ENCODE measurements at places on chromosomes 3 and 15.

DNA sequence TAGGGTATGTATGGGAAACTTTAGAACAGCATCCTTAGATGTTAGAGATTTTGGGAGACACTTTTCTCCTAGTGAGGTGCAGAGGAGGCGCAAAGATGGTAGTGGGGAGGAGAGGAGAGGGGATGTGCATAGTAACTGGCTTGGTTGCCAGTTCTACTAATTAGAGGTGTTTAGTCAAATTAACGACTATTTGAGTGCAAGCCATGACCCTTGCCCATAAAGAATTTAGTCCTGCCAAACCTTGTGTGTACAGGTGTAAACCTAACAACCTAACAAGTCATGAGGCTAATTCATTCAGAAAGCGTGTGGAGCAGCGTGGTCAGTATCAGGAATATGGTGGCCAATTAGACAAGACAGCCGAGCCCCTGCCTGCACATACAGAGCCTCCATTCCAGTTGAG, 62.2 kb upstream of the SEC22A start:
- no peak for DNase-seq

DNA sequence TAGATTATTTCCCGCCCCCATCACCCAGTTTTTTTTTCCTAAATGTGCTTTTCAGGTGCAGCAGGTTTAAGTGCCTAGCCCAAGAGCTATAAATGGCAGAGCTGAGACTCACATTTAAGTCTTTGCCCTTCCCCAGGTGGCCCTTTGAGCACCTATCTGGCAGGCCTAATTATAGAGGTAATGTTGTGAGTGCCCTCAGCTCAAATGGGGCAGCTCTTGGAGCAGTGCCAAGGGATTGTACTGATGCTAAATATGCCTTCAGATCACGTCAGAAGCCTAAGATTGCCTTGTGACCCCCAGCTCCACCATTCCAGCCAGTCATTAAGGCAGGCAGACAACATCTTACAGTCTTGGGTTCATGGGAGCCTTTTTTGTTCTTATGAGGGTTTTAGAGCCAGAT, 159.5 kb downstream of the RPLP1 start:
- DNase-seq, result no peak

DNA sequence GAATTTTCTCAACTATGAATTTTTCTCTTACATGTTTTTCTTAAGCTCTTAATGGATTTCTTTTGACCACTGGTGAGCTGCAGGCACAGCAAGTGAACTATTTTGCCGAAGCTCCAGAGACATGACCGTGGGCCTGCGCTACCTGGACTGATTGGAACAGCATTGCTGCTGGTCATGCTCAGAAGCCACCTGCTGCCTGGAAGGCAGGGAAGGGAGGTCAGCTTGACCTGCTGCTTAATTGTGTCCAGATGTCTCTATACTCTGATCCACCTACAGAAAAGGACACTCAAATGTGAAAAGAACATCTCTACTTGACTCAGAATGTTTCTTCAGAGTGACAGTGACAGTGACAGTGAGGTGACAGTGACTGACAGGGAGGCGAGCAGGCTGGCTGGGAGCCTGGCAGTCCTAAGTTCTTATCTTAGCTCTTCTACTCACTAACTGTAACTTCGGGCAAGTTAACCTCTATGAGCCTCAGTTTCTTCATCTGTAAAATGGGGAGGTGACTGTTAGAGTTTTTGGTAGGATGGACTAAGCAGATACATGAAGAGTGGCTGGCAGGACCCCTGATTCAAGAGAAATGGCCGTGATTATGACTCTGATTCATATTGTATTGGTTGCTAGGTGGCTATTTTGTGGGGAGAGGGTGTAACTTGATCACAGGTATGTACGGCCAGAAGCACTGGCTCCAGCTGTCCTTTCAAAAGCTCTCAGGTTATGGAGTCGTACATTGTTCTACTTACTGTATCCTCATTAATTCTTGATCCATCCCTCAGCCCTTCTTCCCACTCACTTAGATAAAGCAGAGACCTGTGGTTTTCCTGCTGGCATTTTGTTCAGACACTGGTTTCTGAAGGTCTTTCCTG, 54.8 kb upstream of the DLG1 start:
- DNase-seq, result no peak

DNA sequence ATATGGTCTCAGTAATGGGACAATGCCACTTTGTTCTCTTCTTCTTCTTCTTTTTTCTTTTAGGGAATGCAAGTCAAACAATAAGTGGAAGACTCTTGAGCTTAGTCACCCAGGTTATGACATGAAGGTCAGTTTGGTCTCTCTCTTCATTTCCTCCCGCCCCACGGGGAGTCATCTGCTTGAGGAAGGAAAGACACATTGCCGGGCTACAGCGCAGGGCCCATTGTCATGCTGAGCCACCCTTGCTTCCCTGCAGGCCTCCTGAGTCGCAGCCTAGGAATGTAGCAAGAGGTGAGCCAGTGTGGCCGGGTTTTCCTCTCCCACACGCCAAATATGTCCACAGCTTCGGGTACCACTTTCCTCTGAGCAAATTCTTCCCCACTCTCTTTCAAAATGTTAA, 47.6 kb downstream of the RAP2B start:
- peak; percentile 39 for DNase-seq

GRCh38 chr3:26484140-26484539, 138.4 kb upstream of the LRRC3B start:
- DNase-seq, result no peak

DNA sequence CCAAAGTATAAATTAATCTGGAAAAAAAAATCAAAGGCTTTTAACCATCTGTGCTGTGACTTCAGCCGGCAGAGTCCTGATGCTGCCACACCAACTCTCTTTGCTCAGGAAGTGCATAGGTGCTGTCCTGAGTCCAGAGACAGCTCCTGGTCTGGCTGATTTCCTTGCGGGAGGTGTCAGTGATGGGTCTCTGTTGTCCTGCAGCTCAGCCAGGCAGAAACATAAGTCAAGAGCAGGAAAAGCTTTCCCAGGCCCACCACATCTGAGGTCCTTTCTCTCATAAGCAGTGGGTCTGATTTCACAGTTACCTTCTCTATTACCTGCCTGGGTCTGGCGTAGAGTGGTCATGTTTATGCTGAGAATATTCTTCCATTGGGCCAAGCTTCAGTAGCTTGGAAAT, 19.4 kb downstream of the CHST2 start:
- DNase-seq, result no peak

GRCh38 chr3:172475703-172476102, 27.4 kb upstream of the GHSR start:
- no peak for DNase-seq

DNA sequence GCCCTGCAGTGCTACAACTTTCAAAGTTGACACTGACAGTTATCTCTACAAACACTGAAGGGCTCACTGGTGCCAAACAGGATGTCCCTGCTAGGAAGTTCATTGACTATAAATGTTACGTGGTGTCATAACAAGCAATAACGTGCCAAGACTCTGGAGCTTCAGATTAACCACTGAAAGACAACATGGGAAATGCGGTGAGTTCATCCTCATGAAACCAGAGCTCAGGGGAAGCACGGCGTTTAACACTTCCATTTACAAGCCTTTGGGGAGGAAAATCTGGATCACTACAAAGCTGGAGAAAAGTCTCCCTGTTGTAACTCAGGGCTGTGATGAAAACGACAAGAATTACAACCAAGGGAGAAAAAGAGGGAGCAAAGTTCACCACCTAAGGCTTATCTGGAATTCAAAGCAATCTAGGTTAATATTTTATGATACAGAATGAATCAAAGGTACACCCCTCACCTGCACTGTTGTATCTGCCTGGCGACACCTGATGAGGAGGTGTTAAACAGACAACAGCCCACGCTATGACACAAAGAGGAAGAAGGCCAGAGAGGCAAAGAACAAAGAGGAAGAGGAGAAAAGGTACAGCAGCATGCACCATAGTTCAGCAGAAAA, 27.0 kb downstream of the SHQ1 start:
- DNase-seq, result peak; percentile 66

GRCh38 chr3:156106721-156107373, 13.5 kb upstream of the KCNAB1 start:
- no peak for DNase-seq

GRCh38 chr3:24088782-24089181, 143.7 kb downstream of the NR1D2 start:
- DNase-seq, result peak; percentile 68

GRCh38 chr3:115671761-115672455, 48.6 kb downstream of the GAP43 start:
- no peak for DNase-seq

- DNase-seq, result no peak
Observed at GRCh38 chr3:138468451-138468850, 34.0 kb downstream of the ESYT3 start.

DNA sequence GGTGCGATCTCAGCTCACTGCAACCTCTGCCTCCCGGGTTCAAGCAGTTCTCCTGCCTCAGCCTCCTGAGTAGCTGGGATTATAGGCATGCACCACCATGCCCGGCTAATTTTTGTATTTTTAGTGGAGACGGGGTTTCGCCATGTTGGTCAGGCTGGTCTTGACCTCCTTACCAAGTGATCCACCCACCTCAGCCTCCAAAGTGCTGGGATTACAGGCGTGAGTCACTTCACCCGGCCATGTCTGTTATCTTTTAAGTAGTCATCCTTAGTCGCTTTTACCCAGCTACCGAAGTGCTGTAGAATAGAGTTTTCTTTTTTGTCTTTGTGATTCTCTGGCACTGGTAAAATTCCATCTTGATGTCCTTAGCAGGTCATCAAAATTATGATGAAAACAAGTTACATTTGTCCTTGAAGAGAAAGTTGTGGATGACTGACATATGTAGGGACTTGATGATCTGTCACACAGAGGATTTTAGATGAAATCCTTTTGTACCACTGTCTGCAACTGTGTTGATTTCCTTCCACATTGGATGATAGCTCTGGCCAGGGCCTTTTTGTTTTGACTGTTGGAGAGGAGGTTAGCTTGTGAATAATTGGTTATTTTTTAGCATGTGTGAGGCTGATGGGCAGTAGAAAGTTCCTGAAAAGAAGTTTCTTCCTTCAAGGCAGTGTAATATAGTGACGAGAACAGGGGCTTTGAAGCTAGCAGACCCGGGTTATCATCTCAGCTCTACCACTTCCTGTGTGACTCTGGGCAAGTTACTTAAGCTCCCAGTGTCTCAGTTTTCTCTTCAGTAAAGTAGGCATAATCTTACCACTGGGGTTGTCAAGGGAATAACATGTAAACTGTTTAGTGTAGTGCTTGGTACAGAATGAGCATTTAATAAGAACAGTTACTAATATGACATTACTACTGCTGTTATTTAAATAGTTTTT, 18.8 kb downstream of the ATG7 start:
- DNase-seq, result peak; percentile 87

- no peak for DNase-seq
Observed at GRCh38 chr3:141269961-141270360, 38.3 kb downstream of the PXYLP1 start.

GRCh38 chr3:149479621-149480325, 5.3 kb downstream of the TM4SF4 start:
- DNase-seq, result peak; percentile 40

DNA sequence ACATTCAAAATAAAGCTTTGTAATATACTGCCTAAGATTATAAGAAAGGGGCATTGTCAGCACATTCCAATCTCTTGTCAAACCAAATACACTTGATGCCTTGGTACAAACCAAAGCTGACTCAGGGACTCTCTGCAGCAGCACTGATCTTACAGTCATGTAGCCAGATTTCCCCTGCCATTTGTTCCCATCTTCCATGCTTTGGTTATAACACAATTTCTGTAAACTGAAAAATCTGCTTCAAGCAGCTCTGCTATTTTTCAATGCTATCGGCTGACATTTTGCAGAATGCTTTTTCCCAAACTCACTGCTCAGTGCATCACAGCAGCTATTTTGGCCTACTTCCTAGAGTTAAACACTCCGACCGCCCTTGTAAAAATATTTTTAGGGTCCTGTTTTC, 18.2 kb downstream of the PLOD2 start:
- peak; percentile 70 for DNase-seq

GRCh38 chr3:12967606-12968351, 105.5 kb downstream of the IQSEC1 start:
- peak; percentile 95 for DNase-seq

- no peak for DNase-seq
Observed at GRCh38 chr3:42980209-42980608, 1.1 kb downstream of the GASK1A start.

- DNase-seq, result peak; percentile 22
Observed at GRCh38 chr3:35931867-35932266, 292.5 kb downstream of the ARPP21 start.

GRCh38 chr15:92510163-92510882, 116.6 kb downstream of the ST8SIA2 start:
- no peak for DNase-seq

DNA sequence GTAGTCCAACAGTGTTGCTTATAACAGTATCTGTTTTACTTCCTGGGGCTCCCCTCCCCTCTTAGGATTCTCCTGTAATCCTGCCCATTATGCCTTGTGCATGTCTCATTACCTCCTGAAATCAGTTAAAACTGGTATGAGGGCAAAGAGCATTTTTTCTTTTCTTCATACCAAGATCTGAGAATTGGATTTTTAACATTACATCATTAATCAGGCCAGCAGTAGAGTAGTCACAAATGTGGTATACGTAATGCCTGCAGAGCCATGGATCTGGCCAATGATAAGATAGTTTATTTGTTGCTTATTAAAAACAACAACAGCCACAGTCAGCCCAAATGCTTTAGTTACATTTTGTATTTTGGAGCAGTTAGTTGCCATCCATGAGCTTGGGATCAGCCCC, 23.2 kb downstream of the ARID3B start:
- no peak for DNase-seq

DNA sequence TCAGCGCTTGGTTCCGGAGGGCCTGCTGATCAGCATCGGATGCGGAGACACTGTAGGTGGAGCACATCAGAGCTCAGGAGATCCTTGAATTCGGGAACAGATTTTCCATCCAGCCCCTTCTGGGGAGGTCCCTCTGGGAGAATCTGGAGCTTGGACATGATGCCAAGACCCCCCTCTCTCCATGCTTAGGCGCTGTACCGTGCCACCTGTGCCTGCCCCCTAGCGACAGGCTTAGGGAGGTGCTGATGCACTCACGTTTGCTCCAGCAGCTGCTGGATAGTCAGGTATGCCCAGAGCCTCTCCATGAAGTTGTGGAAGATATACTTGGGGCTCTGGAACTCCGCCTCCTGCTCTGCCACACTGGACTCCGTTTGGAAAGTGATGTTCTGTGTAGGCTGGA, 9.7 kb downstream of the ITIH4 start:
- DNase-seq, result no peak

GRCh38 chr15:23566651-23567050, 1.2 kb downstream of the MKRN3 start:
- no peak for DNase-seq

GRCh38 chr15:66733976-66734375, 31.9 kb downstream of the SMAD6 start:
- no peak for DNase-seq

DNA sequence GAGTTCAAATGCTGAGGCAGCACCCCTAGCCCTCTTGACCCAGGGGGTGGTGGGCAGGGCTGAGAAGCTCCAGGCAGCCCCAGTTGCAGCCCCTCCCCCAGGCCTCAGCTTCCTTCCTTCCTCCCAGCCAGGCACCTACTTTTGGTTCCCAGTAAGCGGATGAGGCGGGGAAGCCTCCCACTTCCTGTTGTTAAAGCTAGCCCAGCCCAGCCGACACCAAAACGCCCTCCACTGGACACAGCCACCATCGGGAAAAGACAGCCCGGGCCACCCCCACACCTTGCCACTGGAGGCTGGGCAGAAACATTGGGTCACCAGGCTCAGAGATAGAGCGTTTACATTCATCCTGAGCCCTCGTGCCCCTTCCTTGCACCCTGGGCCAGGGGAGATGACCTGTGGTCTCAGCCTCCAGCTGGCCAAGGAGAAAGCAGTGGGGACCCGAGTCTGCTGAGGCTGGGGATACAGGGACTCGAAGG, 3.5 kb downstream of the DUSP7 start:
- DNase-seq, result peak; percentile 84

GRCh38 chr3:182330646-182331045, 462.7 kb upstream of the ATP11B start:
- no peak for DNase-seq

GRCh38 chr15:48470096-48470495, 138.9 kb downstream of the DUT start:
- no peak for DNase-seq
